Mesendoderm (in vitro differentiated cells): ENCODE measurements at places on chromosomes 7 and 10.

- DNase-seq, result peak; percentile 87
These were observed 738 bp downstream of the ETV1 start for GRCh38 chr7:13988731-13989125.

DNA sequence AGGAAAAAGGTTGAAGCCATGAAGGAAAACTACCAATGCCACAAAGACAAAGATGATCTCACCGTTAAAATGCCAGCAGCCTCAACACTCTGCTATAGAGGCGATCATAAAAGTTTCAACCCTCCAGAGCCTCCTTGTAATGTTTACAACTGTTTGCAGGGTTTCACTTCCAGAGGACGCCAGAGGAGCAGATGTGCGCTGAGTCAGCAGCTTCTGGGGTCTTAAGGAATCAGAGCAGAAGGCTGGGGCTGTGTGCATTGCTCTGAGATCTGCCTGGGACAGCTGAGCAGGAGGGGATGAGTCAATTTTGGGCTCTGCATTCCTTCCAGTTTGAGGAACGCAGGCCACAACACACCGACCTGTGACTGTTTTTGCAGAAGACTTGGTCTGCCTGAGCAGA, 98.3 kb downstream of the TMEM130 start:
- peak; percentile 74 for DNase-seq

DNA sequence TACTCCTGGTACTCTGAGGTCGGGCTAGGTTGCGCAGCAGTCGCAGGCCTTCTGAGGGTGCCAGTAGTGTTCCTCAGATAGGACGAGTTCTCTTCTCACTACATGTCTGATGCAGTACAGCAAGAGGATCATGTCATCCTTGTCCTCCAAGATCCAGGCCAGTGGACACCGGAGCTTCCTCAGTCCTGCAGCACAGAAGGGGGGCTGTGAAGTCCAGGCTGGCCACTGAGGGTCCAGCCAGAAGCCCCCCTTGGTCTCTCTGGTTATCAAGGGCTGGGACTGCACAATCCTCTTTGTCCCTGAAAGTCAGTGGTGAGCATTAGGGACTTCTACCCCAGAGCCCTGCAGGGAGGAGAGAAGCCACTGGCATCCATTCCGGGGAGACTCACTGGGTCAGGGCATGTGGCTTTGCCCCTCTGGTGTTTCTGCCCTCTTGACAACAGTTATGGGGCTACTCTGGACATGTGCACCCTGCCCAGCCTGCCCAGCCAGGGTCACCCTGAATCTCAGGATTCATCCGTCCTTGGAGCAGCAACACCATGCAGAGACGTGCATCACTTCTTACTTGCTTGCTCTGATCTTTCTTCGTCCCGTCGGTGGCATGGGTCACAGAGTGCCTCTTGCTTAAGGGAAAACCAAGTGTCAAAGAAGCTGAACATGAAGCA, 125.7 kb downstream of the ADCY1 start:
- DNase-seq, result no peak

GRCh38 chr7:110677405-110677804, 413.5 kb upstream of the LRRN3 start:
- peak; percentile 45 for DNase-seq

DNA sequence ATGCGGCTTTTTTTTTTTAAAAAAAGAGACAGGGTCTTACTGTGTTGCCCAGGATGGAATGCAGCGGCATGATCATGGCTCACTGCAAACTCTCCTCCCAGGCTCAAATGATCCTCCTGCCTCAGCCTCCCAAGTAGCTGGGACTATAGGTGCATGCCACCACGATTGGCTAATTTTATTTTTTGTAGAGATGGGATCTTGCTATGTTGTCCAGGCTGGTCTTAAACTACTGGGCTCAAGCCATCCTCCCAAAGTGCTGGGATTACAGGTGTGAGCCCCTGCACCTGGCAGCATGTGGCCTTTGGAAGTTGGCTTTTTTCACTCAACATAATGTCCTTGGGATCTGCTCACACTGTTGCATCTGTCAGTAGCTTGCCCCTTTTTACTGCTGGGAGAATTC, 65.1 kb downstream of the AMZ1 start:
- no peak for DNase-seq

DNA sequence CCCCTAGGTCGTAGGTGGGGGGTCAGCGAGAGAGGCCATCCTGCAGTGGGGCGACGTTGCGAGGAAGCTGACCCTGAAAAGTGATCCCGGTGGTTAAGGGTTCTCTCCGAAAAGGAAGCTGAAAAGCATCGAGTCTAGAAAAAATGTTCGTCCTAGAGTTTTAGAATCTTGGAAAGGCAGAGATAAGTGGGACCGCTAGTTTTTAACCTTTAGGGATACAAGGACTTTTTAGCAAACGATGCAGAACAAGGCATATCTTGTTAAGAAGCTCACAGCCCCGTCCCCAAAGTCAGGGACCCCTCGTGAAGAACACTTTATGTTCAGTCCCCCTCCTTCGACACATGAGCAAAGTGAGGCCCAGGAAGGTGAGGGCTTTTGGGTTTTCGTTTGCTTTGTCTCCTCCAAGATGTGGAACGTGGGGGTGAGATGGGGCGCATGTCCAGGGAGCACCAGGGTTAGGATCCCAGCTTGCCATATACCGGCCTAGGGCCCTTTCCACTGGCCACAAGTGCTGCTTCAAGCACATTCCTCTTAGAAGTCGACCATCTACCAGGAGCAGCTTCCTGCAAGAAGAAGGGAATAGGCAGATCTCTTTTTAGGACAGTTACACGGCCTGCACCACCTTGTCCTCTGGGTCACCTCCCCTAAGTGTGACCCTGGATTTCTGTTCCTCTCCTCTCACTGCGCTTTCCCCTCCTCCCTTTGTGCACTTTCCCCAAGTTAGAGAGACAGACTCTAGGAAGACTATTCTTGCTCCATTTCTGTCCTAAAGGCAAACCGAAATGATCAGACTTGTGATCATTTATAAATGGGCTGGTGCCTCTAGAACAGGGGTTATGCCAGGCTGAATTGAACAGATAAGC, 969 bp downstream of the SLC35G1 start:
- peak; percentile 31 for DNase-seq
